ENCODE measurements at places on chromosomes 6 and 20. TPM values are rescaled to one million over a fixed set of nuclear protein-coding genes. Genes with fewer than 3 reads are reported as not detected.

DNA sequence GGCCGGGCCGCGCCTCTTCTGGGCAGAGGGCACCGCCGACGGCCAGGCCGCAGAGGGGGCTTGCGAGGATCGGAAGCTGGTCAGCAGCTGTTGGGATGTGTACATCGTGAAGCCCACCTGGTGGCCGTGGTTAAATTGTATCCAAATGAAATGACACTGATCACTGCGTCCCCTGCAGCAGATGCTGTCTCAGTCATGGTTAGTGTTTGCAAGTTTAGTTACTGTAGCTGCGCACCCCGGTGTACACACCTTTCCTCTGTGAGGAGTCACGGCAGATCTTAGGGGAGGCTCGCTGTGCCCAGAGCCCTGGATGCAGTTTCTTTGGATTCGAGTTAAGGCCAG, 653 bp downstream of the NAA20 start:
- no peak for DNase-seq

The ECT2L gene
- total RNA-seq: 1.1 TPM

The ABHD16B gene
- total RNA-seq: not detected

- DNase-seq: no peak
Measured at GRCh38 chr6:111748231-111748647, 125.0 kb downstream of the FYN start.

DNA sequence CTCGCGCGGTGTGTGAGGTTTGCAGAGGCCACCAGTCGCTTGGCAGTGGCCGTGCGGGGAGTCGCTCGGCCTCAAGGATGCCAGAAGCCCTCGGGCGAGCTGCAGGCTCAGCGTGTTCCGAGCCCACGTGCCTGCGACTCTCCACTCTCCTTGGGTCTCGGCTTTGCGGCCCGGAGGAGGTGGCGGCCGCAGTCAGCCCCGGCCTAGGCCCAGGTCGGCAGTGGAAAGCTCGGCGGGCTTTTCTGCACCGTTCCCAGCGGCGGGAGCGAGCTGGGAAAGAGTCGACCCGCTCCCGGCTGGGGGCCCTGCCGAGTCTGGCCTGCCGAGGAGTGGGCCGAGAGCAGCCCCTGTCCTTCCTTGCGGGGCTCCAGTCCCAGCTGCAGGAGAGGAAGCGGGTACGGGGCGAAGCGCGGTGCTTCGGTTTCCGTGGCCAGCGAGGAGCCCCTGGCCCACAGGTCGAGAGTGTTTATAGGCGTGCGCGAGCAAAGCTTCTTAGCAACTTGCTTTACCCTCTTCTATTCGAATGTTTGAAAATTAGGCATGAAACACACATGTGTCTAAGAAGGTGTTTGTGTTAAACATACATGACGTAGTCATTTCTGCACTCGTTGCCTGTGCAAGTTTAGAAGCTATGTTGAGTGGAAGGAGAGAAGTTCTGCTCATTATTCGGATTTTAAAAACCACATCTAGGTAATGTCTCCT, 5.6 kb downstream of the FOXC1 start:
- peak; percentile 60 for DNase-seq

GRCh38 chr20:49894073-49894470, 21.3 kb downstream of the SPATA2 start:
- DNase-seq: no peak

DNA sequence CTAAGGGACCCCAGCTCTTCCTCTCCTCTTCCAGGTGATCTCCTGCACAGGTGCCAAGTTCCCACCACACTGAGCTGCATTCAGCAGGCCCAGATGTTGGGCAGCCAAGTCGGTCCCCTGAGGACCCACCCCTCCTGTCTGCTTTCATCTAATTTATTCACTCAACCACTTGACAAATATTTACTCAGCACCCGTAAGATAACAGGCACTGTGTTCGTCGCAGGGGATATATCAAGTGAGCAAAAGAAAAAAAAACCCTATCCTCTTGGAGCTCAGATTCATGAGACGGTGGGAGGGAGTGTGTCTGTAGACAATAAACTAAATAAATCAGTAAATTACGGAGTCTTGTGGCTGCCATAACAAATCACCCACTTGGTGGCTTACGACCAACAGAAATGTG, 143.6 kb downstream of the MRPL14 start:
- no peak for DNase-seq

- no peak for DNase-seq
Measured at GRCh38 chr20:50783903-50784302, 11.0 kb upstream of the BCAS4 start.

The SIGLEC1 gene
- total RNA-seq: 8.5 TPM

GRCh38 chr6:3524456-3524855, 67.6 kb upstream of the SLC22A23 start:
- no peak for DNase-seq

The SLCO4A1 gene
- total RNA-seq: 5.9 TPM

The FOXQ1 gene
- total RNA-seq: not detected

The RPS21 gene
- total RNA-seq: 755 TPM

- DNase-seq: no peak
Measured at GRCh38 chr6:17867880-17868279, 119.6 kb downstream of the KIF13A start.

DNA sequence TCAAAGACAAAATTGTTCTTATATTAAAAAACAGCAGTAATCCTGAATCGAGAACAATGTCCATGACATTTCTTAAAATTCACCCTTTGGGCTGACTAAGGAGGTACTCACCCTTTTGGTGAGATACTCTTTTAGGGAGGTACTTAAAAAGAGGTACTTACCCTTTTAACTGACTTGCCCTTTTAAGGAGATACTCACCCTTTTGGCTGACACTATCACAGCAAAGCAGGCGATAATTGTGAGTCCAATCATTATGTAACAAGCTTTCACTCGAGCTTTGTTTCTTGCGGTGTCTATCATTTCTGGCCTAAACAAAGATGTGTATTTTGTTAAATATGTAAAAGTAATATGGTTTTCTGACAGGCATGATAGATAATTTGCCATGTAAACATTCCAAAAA, 3.7 kb downstream of the FAM162B start:
- no peak for DNase-seq

GRCh38 chr20:1661542-1662299, 4.1 kb upstream of the SIRPG start:
- no peak for DNase-seq

DNA sequence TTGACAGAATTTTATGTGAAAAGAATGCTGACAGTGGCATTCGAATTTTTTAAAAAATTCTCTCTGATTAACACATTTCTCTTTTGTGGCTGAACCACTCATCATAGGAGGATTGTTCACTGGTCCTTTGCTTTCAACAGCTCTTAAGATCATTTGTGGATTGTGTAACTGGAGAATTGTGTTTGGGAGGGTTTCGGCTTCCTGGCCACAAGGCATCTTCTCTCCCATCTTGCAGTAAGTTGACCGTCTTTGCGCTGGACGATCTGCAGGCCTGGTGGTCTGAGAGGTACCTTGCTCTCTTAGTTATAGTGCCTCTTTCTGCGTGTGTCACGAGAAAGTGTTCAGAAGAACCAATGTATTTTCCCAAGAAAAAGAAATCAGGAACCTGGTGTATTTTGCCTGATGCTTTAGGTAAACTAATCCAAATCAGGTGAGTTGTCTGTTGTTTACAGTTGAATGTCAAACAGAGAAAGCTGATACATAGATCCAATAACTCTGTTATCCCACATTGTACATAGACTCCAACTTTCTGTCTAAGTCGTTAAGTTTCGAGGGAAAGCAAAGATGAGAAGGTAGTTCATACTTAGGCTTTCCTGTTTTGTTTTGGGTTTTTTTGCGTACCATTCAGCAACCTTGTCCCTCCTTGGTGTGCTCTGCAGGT, 14.8 kb upstream of the EXOC2 start:
- no peak for DNase-seq

DNA sequence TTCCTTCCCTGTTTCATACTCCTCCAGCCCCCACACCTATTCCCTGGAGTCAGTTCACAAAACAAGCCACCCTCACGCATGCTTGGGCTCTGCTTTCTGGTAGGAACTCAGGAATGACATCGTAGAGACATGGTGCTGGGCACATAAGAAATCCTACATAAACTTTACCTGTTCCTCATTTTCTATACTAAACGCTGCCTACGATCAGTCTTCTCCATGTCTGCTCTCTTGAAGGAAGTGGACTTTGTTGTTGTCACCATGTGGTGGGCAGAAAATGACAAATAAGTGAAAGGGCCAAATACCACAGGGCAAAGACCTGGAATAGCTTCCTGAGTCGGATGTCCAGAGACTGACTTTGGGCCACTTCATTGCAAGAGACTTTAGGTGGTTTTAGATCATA, 10.1 kb downstream of the MYLK4 start:
- no peak for DNase-seq

The FLRT3 gene
- total RNA-seq: 1.1 TPM

- DNase-seq: peak; percentile 85
Measured at GRCh38 chr6:148969603-148970061, 222.8 kb downstream of the UST start.

The TMEM151B gene
- total RNA-seq: not detected

The SSTR4 gene
- not detected for total RNA-seq

DNA sequence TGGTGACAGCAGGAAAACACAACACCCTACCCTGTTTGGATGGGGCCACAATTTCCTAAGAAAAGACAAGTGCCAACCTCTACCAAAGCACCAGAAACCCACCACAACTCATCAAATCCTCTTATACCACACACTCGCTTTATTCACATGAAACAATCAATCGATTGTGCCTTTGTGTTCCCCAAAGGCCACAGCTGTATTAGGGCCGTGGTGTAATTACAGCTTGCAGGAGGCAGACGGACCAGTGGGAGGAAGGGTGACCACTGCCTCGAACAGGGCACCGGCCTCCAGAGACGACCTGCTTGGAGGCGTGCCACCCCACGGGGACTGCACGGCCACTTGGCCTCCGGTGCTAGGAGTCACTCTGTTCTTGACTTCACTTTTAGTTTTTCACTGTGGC, 264.1 kb downstream of the FOXC1 start:
- no peak for DNase-seq

DNA sequence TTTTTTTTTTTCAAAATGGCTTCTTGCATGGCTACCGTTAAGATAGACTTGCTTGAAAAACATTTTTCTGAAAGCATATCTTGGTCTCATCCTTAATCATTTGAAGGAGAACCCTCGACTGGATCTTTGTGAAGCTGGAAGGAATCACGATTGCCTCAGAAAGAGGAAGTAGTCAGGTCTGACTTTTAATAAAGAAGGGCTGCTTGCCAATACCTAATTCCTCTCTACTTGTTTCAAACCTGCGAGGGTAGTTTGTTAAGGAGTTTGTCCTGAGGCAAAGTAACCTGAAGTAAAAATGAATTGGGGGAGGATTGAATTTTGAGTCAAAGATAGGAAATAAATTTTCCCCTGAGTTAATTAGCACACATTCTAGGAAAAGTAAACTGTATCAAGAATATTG, 288.1 kb upstream of the MAP3K7 start:
- DNase-seq: no peak

The FOXC1 gene
- 21.6 TPM for total RNA-seq

DNA sequence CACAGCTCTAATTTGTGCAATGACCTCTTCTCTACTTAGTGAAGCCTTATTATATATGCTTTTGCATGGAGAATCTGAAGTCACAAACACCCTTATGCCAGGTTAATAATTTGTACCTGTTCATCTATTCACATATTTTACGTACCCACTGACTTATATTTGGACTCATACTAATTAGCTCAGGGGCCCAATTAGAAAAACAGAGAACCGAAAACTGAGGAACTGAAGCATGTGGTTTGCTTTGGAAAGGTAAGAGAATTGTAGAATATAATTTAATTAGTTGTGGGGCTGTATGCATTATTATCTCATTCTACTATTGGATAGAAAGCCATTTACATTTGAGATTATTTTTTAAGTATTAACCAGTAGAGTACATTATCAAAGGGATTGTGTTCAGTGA, 805.9 kb upstream of the CITED2 start:
- no peak for DNase-seq

The ULBP2 gene
- total RNA-seq: 1.2 TPM

DNA sequence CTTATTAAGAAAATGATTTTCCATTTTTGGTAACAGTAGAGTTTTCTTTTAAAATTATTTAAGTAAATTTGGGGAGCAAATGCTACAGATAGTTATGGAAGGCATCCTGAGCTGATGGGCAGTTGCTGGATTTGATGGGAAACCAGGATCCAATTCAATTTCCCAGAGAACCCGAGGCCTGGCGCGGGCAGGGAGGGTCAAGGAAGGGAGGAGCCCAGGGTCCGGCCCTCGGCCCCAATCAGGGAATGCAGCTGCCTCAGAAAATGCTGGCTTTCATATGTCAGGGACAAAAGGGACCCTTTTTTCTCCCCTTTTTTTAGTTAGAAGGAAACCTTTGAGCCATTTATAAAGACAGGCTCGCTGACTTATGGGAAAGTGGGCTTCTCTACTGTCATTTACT, 42.1 kb downstream of the CTCFL start:
- no peak for DNase-seq

- no peak for DNase-seq
Measured at GRCh38 chr6:133741375-133741861, 147.5 kb upstream of the TCF21 start.

GRCh38 chr6:56688521-56688920, 45.8 kb upstream of the DST start:
- DNase-seq: no peak

DNA sequence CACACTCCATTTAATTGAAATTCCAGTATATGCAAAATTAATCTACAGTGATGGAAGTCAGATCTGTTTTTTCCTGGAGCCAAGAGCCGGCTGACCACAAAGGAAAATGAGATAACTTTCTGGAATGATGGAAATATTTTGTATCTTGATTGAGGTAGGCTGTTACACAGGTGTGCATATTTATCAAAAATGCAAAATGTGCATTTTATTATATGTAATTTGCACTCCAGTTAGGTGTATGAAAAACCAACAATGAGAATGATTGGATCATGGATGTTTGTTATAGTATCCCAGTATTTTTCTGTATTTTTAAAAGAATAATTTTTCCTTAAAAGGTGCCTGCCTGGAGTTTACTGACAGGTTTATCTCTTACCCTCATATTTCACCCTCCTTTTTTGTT, 242.0 kb upstream of the JAG1 start:
- no peak for DNase-seq

GRCh38 chr6:89566930-89567629, 71.5 kb downstream of the LYRM2 start:
- DNase-seq: no peak

- no peak for DNase-seq
Measured at GRCh38 chr6:11919771-11920440, 92.2 kb upstream of the HIVEP1 start.

The SLC22A3 gene
- total RNA-seq: 1.1 TPM

DNA sequence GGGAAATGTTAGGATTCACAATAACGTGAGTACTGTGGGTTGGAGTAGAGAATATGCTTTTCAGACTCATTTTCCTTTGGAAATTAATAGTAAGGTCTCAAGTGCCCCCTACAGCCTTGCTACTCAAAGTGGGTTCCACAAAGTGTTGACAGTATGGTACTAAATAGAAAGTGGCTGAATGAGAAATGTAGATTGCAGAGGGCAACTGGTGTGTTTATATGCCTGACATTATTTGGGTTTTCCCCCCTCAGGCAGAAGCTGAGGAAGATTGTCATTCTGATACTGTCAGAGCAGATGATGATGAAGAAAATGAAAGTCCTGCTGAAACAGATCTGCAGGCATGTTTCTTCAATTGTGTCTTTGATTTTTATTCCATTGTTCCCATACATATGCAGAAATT, 5.6 kb downstream of the FBXO9 start:
- DNase-seq: no peak

Measured in right cardiac atrium (tissue), 5 donors.